ENCODE measurements at places on chromosomes 4 and X.

DNA sequence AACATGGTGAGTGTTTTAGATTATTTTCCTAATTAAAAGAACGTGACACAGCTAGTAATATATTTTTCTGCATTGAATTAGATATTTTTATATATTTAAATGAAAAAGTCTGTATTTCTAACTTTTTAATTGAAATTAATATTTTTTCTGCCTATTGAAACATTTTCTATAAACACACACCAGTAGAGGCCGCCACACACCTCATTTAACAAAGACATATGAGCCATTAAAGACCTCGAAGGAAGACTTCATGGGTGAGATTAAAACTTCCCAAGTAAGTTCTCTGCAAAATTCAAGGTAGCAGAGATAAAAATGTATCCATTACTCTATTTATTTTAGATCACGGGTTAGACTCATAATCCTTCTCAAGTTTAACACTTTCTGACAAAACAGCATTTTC is 8.3 kb downstream of the SLITRK2 start:
- no peak for DNase-seq

- no peak for DNase-seq
These were observed 1035.8 kb downstream of the ADGRL3 start for GRCh38 chr4:62235911-62236310.

DNA sequence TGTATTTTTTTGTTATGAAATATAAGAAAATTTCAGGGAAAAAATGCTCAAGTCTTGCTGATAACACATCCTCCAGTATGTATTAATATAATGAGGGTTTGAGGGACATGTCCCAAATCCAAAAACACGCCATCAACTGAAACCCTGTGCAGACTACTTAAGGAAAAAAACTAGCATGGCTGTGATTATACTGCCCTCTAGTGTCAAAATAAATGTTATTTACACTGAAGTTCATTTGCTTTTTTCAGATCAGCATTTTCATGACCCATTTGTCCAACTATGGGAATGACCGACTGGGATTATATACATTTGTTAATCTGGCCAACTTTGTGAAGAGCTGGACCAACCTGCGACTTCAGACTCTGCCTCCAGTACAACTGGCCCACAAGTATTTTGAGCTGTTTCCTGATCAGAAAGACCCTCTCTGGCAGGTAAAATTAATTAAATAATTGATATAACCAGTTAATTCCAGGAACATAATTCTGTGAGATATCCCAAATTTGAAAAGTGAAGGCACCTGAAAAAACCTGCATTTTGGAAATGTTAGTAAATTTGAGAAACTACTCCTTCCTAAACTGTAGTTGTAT is 128.5 kb downstream of the PRSS12 start:
- no peak for DNase-seq

DNA sequence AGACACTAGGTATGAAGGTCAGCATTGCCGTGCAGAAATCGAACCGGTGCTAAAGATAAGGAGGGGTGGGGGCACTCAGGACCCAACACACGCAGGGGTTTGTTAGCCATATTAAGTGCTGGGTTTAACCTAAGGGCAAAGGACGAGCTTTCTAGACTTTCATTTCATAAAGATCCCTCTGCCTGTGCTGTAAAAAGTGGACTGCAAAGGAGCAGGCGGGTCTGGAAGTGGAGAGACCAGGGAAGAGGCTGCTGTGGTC is 1.3 kb downstream of the CASP3 start:
- DNase-seq, result no peak

DNA sequence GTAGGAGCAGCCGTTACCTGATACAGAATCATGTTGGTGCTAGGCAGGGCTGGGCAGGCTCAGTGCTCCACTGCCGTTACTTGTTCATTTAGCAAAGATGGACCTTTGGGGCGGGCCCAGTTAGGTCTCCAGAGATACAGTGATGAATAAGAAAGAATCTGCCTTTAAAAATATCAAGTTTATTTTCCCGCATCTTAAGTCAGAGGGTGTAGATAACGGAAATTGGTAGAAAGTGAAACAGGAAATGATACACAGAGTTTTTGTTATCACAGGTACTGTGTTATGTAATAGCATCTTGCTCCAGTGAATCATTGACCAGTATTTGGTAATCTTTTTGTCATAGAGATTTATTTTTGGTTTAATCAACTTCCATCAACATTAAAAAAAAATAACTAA is 5.5 kb downstream of the TMEM131L start:
- DNase-seq, result no peak

GRCh38 chrX:10047631-10048030 is 80.5 kb downstream of the CLDN34 start:
- no peak for DNase-seq

DNA sequence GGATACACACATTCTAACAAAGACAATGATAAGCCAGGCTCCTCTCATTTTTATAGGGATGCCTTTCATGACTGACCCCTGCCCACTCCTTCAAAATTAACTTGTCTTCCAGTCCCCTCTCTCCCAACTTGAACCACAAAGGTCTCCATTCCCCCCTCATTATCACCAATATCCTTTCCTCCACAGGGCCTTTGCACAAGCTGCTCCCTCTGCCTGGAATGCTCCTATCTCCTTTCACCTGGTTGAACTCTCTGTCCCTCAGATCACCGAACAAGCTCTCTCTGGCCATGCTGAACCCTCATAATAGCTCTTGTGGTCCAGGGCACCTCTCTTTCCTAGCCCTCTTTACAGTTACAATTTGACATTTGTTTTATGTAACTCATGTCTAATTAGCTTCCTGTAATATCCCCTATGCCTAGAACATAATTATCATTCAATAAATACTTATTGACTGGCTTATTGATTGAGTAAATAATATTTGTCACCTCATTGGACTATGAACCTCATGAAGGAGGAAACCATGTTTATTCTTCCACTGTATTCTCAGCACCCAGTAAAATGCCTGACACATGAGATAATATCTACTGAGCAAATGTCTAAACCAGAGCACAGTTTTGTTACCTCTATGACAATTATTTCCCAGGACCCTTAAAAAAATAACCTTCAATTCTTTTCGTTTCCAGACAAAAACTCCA is 266.3 kb upstream of the RASGEF1B start:
- no peak for DNase-seq

DNA sequence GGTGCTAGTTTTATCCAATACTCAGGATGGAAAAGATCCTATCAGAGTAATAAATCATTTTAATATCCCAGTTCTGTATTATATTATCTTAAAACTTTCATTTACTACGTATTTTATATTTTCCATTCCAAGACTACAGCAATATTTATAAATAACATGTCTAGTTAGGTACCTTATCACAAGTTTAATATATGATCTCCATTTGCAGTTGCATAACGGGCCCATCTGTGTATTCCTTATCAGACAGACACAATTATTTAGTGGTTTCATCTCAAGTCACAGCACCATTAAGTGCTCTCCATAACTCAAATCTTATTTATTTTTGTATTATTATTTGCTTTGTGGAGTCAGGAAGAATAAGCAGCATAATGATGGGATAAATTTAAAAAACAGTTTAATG is 333.9 kb downstream of the SH2D1A start:
- DNase-seq, result no peak

GRCh38 chr4:43163101-43163792 is 270.7 kb downstream of the GRXCR1 start:
- no peak for DNase-seq

DNA sequence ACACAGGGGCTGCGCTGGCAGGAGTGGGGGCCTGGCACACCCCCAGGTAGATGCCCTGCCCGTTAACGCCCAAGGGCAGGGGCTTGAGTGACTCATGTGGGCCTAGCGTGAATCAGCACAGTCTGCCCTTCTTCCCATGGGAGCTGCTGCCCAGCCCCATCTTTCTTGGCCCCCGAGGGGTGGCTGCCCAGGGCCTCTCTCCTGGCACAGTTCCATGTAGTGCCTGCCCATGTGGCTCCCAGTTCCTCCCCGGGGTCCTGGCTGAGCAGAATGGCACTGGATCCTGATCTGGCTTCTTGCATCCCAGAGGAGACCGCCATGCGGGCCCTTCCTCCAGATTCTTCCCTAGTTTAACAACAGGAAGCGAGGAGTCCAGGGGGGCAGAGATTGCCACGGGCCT is 2.1 kb upstream of the AVPR2 start:
- DNase-seq, result no peak

- DNase-seq, result no peak
These were observed 75.7 kb upstream of the TEX13D start for GRCh38 chrX:124256629-124257380.

DNA sequence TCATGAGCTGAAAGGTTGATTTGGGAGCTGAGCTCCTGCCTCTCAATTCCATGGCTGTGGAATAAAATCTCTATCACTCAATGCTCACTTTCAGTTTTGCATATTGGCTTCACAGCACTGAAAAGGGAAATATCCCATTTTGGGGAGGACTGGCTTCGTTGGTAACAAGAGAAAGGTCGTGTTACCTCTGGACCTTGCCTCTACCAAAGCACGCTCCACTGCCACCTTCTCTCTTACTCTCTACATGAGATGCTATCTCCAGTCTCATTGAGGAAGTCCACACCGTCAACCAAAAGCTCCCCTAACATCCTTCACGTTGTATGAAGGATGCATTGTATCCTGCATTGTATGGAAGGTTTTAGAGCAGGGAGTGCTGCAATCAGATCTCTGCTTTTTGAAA is 195.0 kb upstream of the LDB2 start:
- DNase-seq, result no peak

DNA sequence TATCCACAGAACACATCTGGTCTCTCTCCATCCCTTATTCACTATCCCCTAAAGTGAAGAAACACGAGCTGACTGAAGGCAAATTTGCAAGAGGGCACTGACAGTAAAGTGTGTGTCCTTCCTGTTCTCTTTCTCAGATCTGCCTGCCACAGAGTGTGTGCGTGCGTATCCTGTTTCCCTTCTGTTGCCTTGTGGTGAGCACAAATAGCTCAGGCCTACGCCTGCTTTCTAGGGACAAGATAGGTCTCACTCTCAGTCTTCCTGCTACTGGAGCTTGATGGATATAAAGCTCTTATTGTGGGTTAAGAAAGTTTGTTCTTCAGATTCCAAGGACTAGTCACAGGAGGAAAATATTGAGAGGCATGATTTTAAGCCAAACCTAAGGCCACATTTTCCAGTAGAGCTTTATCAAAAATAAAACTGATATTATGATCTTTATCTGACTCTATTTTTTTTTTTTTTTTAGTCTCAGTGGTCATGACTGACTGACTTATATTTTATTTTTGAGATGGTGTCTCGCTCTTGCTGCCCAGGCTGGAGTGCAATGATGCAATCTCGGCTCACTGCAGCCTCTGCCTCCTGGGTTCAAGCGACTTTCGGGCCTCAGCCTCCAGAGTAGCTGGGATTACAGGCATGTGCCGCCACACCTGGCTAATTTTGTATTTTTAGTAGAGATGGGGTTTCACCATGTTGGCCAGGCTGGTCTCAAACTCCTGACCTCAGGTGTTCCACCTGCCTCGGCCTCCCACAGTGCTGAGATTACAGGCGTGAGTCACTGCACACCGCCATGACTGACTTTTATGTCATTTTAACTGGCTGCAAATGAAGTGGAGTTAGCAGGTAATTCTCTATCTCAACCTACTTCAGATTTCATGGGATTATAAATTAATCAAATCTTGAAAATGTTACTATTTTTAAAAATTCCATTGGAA is 140.3 kb upstream of the SH3RF1 start:
- no peak for DNase-seq

DNA sequence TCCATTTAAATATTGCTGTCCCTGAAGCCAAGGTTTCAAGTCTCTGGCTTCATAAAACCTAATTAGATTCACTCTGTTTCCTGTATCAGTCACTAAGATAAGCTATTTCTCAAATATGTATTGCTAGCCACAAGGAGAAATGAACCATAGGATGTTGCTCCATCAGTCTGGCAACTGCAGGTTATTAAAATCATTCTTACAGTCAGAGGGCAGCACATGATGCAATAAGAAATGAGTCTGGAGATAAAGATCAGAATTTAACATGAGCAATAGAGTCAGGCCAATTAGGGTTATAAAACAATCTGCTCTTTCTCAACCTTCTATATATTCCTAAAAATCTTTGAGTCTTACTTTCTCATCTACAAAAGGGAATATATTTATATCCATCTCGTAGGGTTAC is 7.2 kb downstream of the PRKG2 start:
- DNase-seq, result no peak

DNA sequence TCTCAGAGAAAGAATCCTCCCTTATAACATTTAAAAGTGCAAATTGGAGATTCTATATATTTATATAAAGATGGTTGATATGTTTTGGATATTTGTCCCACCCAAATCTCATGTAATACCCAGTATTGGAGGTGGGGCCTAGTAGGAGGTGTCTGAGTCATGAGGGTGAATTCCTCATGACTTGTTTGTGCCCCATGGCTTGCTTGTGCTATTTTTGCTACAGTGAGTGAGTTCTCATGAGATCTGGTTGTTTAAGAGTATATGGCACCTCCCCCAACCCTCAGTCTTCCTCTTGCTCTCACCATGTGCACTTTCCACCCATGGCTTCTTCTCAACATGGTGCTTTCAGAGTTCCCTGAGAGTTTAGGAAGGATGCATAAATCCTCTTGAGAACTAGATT is 9.5 kb upstream of the ANKRD50 start:
- DNase-seq, result no peak

GRCh38 chrX:103175944-103176753 is 38.8 kb upstream of the BEX4 start:
- peak; percentile 10 for DNase-seq

DNA sequence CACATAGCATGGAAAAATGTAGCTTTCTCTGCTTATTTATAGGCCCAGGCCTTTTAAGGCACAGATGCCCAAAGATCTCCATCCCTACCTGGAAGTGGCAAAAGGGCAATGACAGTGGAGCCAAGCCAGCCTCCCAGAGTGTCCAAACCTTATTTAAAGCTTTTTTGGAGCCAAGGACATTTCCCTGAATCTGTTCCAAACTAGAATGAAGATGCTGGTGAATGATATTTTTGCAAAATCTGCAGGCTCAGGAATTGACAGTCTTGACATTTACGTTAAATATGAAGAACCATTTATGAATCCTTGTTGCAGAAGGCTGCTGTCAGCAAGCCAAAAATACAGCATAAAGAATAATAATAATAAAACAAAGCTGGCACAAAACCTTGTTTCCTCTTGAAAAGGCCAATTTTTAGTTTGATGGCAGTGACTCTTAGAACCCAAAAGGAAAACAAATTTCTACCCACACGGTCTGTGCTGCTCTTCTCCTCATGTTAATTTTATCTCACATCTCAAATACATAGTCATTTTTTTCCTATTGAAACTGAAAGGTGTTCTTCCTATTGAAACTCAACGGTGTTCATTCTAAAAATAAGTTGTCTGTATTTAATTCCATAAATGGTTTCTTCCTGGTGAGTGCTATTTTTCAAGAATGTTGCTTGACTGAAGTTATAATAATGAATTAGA is 206.3 kb upstream of the TBL1X start:
- DNase-seq, result no peak

- no peak for DNase-seq
These were observed 110.1 kb downstream of the FBXO8 start for GRCh38 chr4:174173360-174173759.

GRCh38 chr4:78691971-78692821 is 84.0 kb upstream of the BMP2K start:
- no peak for DNase-seq

Measured in stimulated activated CD8-positive, alpha-beta memory T cell treated with anti-CD3 and anti-CD28 coated beads, Interleukin-15, amount 100 ng/mL, for 4 hours (primary cell).